ENCODE measurements at places on chromosomes 5 and 9. TPM values are rescaled to one million over a fixed set of nuclear protein-coding genes. Genes with fewer than 3 reads are reported as not detected.

- DNase-seq: peak; percentile 37
Measured at GRCh38 chr9:84667571-84668195, 1.8 kb upstream of the NTRK2 start.

- DNase-seq: no peak
Measured at GRCh38 chr5:121962958-121963357, 1.2 kb downstream of the SRFBP1 start.

MIGA2 gene
- 23.8 TPM for total RNA-seq

IFNB1 gene
- 3.2 TPM for total RNA-seq
